ENCODE measurements at places on chromosomes 11 and 22. TPM values are rescaled to one million over a fixed set of nuclear protein-coding genes. Genes with fewer than 3 reads are reported as not detected.
A peak's percentile ranks its signal among the peaks of the same experiment; 100 is the strongest.

DNA sequence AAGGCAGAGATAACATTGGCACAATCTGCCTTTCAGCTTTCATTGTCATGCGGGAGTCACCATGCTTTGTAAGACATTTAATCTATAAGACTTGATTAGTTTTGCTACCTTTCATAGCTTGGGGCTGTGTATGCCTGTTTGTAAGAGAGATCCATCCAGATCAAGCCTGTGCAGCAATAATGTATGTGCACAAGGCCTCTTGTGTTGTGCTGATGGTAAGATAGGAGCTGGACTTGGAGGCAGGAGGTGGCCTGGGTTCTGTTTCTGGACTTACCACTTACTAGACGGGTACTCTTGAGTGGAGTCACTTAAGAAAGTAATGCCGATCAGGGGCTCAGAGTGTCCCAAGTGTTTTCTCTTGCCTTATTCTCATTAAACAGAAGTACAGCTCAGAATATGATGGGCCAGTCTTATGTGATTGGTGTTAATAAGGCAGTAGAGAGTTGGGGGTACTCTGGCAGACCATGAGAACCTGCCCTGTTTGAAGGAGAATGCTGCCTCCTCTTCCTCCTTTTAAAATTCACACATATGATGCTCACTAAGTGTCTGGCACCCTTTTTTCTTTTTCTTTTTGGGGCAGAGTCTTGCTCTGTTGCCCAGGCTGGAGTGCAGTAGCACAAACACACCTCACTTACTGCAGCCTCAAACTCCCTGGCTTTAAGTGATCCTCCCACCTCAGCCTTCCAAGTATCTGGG is 30.9 kb downstream of the PTPRJ start:
- no peaks in the 10 kb centered on the region for H3K27me3 ChIP-seq
- peaks cover 9% of the 10 kb centered on the region for H3K4me1 ChIP-seq
- no peak overlapping the region for H3K27ac ChIP-seq
- no peaks in the 10 kb centered on the region for H3K36me3 ChIP-seq
- no peak for DNase-seq

PHETA2 gene
- total RNA-seq: 9.8 TPM

DNA sequence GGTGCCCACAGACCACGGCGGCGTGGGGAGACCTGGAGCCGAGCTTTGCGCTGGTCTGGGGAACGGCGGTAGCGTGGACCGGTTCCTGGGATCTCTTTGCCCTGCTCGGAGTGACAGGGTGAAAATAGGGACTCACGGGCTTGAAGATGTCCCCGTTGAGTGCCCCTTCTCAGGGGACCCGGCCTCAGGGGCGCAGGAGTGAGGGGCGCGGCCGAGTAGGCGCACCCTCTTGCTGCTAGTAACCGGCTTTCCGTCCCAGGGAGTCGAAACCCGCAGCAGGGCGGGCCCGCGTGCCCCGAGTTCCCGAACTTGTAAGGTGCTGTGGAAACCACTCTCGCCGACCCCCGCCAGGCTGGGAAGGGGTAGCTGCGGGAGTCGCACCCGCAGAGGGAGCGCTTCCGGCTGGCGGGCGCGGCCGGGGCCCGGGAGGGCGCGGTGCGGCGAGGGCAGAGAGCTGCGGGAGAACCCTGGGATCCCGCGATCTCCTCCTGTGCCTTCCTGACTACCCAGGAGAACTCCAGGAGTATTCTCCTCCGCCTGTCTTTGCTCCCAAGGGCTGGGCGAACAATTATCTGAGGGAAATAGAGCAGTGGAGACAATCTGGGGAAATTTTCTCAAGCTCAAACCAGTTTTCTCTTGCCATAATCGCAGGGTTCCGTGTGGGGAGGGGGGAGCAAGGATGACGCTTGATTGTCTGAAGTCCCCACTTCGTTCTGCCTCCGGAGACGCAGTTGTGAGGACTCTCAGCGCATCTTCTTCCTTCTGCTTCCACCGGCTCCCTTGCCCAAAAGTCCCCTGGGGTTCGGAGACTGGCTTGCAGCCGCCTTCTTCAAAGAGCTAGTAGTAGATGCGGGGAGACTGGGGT is 666 bp downstream of the NELL1 start:
- H3K27me3 ChIP-seq: peaks cover 10% of the 10 kb centered on the region
- no peak overlapping the region for H3K4me3 ChIP-seq
- no peak overlapping the region for H3K27ac ChIP-seq
- DNase-seq: peak; percentile 57
- H3K4me1 ChIP-seq: no peaks in the 10 kb centered on the region

DNAJB13 gene
- 1.8 TPM for total RNA-seq

- no peak for DNase-seq
- H3K36me3 ChIP-seq: no peaks in the 10 kb centered on the region
- peaks cover 10% of the 10 kb centered on the region for H3K4me1 ChIP-seq
- H3K27me3 ChIP-seq: no peaks in the 10 kb centered on the region
These were observed 87.1 kb upstream of the RAG2 start for GRCh38 chr11:36684840-36685801.
